ENCODE measurements at places on chromosomes 1 and 21.

- no peak for DNase-seq
Measured at GRCh38 chr1:4056422-4056821, 156.3 kb upstream of the C1orf174 start.

GRCh38 chr1:223716302-223716862, 4.0 kb downstream of the CAPN2 start:
- DNase-seq: peak; percentile 63

- peak; percentile 73 for DNase-seq
Measured at GRCh38 chr1:983798-984475, 2.0 kb upstream of the PERM1 start.

- no peak for DNase-seq
Measured at GRCh38 chr1:111542187-111542586, 38.8 kb upstream of the ADORA3 start.

Measured in B cell (primary cell).